ENCODE measurements at places on chromosomes 12 and 14.

DNA sequence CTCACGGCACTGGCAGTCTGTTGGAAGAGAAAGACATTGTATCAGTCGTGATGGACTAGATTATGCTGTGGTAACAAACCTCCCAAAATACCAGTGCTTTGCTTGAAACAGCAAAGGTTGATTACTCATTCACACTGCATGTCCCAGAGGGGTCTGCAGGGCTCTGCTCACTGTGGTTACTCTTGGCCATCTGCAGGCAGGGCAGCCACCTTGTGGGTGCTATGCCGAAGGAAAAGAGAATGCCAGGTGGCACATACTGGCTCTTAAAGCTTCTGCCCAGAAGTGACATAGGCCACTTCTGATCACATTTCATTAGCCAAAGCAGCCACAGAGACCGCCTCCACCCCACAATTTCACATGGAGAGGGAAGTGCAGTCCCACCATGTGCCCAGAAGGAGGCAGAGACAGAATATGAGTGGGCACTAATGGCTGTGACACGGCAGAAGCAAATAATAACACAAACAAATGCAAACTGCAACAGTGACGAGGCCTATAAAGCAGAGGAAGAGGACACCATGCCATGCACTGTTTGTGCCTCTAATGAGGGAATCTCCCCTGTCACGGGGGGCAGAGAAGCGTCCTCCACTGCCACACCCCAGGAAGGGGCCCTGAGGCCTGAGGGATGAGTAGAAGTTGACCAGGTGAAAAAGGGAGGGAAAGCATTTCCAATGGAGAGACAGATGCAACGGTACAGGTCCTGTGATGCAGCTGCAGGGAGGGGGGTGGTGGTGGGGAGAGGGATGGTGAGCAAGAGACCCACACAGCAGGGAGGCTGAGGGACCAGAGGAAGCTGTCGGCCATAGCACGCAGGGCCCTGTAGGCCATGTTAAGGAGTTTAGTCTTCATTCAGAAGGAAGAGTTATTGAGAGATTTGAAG lies 51.7 kb upstream of the KICS2 start:
- DNase-seq = peak; percentile 27

DNA sequence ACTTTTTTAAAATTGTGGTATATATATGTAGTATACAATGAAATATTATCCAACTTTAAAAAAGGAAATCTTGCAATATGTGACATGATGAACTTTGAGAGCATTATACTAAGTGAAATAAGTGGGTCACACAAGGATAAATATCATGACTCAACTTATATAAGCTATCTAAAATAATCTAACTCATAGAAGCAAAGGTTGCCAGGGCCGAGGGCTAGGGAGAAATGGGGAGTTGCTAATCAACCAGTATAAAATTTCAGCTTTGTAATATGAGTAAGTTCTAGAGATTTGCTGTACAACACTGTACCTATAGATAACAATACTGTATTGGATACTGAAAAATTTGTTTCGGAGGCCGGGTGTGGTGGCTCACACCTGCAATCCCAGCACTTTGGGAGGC lies 38.5 kb downstream of the TAOK3 start:
- no peak for DNase-seq

- DNase-seq = peak; percentile 48
Measured at GRCh38 chr12:53221203-53222080, 10.6 kb downstream of the RARG start.

- DNase-seq = peak; percentile 57
Measured at GRCh38 chr14:105168979-105169507, 467 bp upstream of the JAG2 start.

- no peak for DNase-seq
Measured at GRCh38 chr12:77152623-77153193, 87.3 kb upstream of the E2F7 start.
